NCI-H1694 (cell line): ENCODE measurements at places on chromosomes 3 and 15.

GRCh38 chr3:134111616-134112015 lies 81.9 kb upstream of the SLCO2A1 start:
- no peak for DNase-seq

DNA sequence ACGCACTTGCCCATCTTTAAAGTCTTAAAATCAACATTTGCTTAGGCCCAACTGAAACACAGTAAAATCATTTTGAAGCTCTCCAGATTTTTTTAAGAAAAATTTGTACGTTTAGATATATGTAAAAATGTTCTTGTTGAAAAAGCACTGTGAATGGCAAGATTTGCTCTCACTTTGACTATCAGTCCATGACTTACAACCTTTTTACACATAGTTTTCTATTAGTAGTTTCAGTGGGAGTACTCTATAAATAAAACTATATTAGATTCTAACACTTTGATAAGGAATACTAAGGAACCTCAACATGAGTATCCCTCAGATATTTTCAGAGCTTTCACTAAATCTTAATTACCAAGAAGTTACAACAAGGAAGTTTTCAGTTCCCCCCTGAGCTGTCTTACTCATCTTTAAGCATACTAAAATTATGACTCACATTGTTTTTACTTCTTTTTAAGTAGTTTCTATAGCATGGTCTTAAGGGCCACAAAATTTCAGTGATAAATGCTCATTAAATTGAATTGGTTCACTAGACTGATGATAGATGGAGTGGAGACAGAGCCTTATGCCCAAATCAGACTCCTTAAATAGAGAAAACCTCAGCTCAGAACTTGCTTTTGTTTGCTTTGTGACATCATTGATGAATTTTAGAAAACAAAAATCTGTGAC lies 31.6 kb upstream of the RAP2B start:
- DNase-seq = no peak

GRCh38 chr3:185460719-185461350 lies 38.0 kb downstream of the TMEM41A start:
- DNase-seq = peak; percentile 17

DNA sequence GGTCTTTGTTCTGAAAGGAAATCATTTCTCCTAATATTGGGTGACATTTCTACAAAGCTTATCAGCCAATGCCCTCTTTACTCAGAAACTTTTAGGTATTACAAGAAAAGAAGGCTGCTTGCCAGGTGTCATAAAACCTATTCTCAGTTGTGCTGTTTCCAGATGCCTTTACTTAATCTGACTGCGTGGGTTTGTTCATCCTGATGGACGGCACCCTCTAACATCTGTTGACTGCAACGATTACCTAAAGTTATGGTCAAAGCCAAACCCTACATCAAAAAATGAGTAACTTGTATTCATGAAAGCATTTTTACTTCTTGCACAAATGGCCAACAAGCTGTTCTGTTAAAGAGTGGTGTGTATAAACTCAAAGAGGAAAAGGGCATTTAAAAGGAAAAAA lies 207.7 kb upstream of the PDZRN3 start:
- DNase-seq = no peak

DNA sequence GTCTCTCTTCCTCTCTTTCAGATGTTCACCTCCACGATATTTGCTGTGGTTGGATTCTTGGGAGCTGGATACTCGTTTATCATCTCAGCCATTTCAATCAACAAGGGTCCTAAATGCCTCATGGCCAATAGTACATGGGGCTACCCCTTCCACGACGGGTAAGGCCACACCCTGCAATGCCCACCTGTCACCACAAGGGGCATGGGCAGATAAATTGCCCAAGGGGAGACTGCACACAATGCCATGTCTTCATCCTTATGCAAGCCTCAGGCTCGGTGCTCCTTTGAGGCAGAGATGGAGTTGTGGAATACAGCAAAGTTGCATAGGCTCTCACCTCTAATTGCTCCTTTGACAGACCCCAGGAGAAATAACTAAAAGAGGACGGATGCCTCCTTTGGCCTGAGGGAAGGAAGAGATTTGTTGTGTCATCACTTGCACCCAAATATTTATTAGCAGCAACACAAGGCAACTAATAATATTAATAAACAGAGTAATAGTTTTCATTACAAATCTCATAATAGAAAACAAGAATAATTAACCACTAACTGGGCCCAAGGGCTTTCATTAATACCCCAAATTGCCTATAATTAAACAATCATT lies 13.2 kb downstream of the TM4SF4 start:
- no peak for DNase-seq

DNA sequence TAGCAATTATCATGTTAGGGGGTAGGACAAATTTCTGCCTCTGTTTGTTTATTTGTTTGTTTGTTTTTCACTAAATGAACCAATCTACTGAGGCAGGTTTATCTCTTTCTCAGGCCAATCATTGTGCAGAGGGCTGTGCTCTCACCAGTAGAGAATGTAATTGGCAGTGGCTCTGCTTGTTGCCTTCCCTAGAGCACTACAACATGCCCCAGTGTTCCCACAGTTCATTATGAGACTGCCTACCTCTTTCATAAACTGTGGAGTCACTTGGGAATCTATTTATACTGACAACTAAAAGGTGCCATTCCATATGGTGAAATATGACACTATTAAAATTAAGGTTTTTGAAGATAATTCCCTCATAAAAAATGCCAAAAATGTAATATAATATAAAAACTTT lies 196.3 kb upstream of the ALCAM start:
- DNase-seq = no peak

DNA sequence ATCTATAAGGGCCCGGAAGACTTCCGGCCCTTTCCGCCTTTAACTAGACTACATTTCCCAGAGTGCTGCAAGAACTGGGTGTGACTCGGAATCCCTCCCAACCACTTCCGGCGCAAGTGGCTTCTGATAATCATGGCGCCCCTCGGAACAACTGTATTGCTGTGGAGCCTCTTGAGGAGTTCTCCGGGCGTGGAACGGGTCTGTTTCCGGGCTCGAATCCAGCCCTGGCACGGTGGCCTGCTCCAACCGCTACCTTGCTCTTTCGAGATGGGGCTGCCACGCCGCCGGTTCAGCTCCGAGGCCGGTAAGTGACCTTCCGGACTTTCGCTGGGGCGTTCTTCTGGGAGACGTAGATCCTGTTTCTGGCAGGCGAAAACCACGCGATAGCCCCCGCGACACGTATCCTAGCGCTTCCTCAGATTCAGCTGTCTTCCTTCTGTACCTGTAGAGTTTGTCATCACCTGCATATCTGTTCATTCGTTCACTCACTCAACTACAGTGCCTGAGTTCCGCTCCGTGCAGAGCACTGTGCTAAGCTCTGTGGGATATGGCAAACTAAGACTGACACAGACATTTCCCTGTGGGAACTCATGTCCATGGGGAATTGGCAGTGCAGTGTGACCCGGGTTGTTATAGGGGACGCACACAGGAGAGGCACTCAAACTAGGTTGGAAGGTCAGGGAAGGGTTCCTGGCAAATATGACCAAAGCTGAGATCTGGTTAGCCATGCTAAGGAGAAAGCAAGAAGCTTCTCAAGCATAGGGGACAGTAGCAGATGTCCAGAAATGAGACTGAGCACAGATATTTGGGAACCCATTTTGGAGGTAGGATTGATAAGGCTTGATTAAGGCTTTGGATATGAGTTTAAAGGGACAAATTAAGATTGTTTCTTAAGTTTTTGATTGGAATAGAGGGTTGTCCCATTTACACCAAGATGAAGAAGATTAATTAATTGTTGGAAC lies at the start of gene MRPS22:
TSS of gene MRPS22 (plus strand) at position 126 of the 962 bp plus-strand sequence. CDS start at position 133, 7 bp downstream.
- peak; percentile 82 for DNase-seq

- DNase-seq = no peak
Observed at GRCh38 chr3:50195501-50196252, 4.3 kb downstream of the GNAT1 start.

DNA sequence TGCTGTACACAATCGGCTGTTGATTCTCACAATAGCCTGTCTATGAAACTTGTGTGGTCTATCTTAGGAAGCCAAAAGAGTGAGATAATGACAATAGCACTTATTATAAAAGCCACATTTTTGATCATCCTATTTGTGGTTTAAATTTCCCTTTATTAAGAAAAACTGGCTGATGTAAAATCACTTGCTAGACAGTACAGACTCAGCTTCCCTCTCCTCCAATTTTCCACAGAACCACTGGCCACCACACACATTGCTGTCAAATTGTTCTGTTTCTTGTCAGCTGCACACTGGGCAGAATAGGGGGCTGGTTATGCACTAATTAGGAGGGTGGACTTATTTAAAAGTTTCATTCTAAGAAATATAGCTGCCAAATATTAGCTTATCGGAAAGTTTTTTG lies 425.9 kb downstream of the EPHA3 start:
- DNase-seq = no peak

DNA sequence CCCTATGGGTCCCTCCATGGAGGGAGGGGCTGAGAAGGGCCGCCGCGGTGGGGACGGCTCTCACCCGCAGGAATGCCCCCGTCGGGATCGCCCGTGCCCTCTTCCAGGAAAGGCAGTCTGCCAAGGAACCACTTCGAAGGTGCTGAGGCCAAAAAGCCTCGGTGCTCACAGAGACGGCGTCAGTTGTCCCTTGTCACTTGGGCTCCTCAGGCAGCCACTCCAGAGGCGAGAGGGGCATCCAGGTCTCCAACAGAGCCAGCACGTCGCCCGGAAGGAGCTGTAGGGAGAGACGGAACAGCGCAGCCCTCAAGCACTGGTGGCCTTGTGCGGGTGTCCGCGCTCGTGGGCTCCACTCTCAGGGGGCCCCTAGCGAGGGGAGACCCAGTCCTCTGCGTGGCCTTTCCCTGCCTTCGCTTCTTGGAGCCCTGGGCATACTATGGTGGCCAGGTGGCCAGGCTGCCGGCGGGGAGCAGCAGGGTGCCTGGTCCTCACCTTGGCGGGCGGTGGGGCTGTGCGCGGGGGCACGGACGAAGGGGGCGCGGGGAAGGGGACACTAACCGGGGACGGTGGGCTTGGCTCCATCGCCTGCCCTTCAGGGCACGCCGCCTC lies 994 bp downstream of the MESP1 start:
- no peak for DNase-seq

- no peak for DNase-seq
Observed at GRCh38 chr3:119973018-119973646, 121.1 kb downstream of the GSK3B start.

- no peak for DNase-seq
Observed at GRCh38 chr3:80978216-80978969, 783.1 kb downstream of the GBE1 start.

- no peak for DNase-seq
Observed at GRCh38 chr3:31704591-31705179, 172.0 kb downstream of the STT3B start.

GRCh38 chr3:72044231-72044855 lies 259.4 kb upstream of the PROK2 start:
- no peak for DNase-seq

DNA sequence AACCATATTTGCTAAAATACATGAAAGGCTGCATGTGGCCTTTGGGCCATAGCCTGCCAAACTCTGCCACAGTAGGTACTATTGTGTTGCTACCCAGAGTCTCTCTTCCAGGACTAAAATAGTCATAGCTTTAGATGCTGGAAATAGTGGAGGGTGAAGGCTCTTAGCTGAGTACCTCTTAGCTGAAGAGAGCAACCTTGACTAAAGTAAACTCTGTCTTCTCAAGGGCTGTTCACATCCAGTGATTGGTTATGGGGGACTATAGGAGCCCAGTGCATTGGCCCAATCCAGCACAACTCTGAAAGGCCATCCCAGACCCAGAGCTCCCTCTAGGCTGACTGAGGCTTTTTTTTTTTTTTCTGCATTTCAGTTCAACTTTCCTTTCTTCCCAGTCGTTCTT lies 117.8 kb upstream of the ACP3 start:
- no peak for DNase-seq

- DNase-seq = no peak
Observed at GRCh38 chr3:28678086-28678485, 329.5 kb upstream of the AZI2 start.

DNA sequence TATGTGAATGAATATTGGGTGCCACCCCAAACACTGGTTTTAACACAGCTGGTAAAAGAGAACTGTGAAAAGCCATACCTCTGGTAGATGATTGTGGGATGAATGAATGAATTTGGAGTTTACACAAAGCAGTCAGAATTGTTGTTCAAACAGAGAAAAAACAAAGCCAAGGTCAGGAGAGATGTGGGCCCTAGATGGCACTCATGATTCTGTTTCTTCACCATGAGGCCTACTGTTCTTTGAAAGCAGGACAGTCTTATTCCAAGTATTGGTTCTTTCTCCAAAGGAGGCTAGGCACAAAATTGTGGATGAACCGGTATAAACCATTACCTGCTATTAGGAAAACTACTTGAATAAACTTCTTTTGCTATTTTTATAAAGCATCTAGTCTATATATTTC lies 97.6 kb downstream of the SAMMSON start:
- DNase-seq = no peak

DNA sequence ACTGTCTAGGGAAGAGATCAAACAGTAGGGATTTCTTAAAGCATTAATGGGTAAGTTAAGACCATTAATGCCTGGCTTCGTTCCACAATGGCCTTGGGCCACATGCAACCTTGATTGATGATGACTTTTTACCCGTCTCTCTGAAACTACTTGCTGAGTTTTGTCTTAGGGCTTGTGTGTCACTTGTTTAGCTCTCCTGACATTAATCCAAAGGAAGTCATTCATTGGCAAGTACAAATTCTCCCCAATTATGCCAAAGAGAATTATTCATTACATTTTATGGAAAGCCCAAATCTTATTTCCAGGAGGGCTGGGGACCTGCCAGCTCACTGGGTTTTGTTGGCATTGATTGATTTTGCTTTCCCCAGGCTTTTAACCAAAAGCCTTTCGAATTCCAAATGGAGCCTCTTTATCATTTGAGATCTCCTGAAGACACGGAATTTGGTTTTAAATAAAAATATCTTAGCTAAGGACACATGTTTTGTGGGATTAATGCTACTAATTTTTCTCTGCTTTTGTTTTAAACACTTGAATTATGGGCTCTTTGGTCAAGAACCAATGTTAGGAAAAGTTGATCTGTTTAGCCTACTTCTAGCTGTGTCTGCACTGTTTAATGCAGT lies 40.7 kb downstream of the SERPINI1 start:
- no peak for DNase-seq

GRCh38 chr15:39573844-39574243 lies 7.0 kb upstream of the THBS1 start:
- no peak for DNase-seq

GRCh38 chr15:87662575-87662974 lies 594.0 kb downstream of the NTRK3 start:
- no peak for DNase-seq

DNA sequence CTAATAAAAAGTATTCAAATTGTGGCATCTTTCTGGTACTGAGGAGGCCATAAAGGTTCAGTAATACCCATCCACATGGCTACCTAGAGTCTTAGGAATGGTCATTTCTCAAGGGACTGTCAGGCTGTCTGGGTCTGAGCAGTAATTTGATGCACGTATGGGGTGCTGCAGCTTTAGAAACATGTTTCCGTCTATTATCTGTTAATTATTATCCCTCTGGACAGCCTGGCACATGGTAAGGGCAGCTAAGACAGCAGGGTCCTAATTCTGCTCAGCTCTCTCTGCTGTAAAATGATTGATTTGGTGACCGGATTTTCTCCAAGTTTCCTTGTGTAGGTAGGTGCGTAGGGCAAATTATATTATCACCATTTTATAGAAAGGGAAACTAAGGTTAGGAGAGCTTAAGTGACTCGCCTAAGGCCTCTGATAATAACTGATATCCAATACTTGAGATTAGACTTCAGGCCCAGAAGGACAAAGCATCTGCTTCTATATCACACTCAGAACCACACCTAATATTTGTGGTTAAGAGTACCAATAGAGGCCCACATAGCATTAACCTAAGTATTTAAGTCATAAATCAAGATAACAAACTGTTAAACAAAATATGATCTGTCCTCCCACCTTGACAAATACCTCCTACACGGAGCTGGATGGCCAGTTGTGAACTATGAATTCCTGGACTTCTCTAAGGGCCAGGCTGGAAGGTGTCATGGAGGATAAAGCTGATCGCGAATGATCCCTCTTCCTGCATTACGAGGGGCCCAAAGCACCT lies 2.9 kb upstream of the RAP2B start:
- DNase-seq = no peak
